ENCODE measurements at places on chromosomes 4 and X. TPM values are rescaled to one million over a fixed set of nuclear protein-coding genes. Genes with fewer than 3 reads are reported as not detected.

- no peak for DNase-seq
These were observed 30.4 kb downstream of the STOX2 start for GRCh38 chr4:183935355-183936005.

- DNase-seq: no peak
These were observed 8.0 kb upstream of the BANK1 start for GRCh38 chr4:101782546-101782945.

The PSAPL1 gene
- polyA plus RNA-seq: 0.04 TPM

The CSAG3 gene
- polyA plus RNA-seq: not detected

The TSPAN7 gene
- 37.0 TPM for polyA plus RNA-seq

- no peak for DNase-seq
These were observed 65.3 kb upstream of the CCSER1 start for GRCh38 chr4:90061881-90062280.

- DNase-seq: no peak
These were observed 112.9 kb downstream of the CEP44 start for GRCh38 chr4:174396599-174397110.

The ZXDA gene
- 5.9 TPM for polyA plus RNA-seq

- no peak for DNase-seq
These were observed 81.5 kb downstream of the COX18 start for GRCh38 chr4:72987741-72988729.

DNA sequence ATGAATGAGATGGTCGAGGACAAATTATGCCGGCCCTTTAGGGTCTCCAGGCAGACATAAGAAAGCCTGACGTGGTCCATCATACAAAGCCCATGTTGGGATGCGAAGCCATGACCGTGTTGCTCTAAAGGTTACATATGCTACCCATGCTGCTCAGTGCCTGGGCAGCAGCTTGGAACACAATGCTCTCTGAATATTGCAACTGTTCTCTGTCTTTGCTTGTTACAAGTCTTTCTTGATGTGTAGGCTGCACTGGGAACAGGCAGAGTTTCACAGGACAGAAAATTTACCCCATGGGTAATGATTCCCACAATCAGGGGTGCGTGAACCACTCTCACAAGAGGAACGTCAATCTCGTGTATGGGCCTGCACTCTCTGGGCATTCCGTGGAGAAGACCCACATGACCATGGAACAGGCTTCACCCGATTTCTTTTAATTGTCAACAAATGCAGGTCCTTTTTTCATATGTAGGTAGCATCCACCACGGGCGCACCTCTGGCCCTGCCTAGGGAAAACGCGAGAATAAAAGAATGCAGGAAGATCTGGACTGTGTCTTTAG is 66.3 kb downstream of the NBDY start:
- no peak for DNase-seq

DNA sequence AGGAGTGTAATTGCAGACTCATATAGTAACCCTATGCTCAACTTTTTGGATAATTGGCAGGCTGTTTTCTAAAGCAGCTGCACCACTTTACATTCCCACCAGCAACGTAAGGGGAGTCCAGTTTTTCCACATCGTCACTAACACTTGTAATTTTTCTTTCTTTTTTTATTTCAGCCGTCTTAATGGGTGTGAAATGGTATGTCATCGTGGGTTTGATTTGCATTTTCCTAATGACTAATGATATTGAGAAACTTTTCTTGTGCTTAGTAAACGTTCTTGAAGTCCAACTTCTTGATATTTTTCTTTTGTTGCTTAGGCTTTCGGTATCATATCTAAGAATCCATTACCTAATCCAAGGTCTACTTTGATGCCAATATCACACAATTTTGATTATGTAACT is 95.3 kb upstream of the IL1RAPL1 start:
- DNase-seq: no peak

- DNase-seq: no peak
These were observed 38.3 kb downstream of the RAP2C start for GRCh38 chrX:132180929-132181328.

GRCh38 chr4:17807446-17807845 is 3.1 kb downstream of the DCAF16 start:
- DNase-seq: no peak

DNA sequence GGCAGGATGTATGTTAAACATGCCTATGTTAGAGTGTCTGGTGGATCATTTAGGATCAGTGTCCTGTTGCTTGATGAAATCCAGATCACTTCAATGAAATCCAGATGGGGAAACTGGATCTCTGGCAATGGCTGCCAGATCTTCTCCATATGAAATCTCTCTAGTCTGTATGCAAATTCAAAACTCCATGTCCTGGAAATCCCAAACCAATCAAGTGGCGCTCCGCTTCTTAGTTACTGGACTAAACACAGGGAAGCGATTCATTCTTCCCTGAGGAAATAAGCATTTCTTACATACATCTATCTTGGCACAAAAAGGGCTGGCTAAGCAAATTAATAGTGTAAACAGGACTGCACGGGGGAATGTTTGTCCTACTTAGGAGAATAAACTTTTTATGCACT is 94.9 kb downstream of the HDAC8 start:
- DNase-seq: no peak

GRCh38 chr4:179843370-179843769 is 2399.8 kb upstream of the TENM3 start:
- DNase-seq: no peak

DNA sequence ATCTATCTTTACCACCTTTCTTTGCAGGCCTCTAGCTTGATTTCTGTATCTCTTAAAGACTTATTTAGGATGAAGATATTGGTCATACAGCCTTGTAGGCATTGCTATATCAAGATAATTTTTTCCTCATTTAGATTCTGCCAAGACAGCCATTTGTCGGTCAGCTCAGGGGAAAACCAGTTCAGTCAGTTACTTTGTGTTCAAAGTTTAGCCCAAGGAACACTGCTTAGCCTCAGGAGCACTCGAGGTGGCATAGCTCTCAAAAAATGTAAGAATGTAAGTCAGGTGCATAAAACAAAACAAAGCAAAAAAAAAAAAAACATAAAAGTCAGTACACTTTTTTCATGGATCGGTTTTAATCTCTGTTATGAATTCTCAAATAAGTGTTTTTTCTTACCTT is 43.4 kb downstream of the NRK start:
- DNase-seq: peak; percentile 8

DNA sequence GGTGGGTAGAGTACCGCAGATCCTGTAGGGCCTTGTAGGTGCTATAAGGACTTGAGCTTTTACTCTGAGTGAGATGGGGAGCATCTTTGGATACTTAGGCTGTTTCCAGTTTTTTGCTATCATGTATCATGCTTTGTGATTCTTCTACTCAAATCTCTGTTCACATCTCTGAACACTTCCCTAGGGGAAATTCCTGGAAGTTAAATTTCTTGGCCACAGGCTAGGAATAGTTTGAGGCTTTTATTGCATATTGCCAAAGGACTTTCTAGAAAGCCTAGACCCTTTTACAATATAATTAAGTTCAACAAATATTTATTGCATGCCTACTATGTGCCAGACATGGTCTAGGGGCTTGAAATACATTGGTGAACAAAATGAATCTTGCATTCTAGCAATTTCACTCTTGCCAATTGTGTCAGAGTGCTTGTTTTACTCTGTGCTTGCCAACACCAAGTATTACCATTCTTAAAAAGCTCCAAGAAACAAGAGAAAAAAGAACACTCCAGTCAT is 4.1 kb upstream of the PGRMC1 start:
- DNase-seq: no peak

DNA sequence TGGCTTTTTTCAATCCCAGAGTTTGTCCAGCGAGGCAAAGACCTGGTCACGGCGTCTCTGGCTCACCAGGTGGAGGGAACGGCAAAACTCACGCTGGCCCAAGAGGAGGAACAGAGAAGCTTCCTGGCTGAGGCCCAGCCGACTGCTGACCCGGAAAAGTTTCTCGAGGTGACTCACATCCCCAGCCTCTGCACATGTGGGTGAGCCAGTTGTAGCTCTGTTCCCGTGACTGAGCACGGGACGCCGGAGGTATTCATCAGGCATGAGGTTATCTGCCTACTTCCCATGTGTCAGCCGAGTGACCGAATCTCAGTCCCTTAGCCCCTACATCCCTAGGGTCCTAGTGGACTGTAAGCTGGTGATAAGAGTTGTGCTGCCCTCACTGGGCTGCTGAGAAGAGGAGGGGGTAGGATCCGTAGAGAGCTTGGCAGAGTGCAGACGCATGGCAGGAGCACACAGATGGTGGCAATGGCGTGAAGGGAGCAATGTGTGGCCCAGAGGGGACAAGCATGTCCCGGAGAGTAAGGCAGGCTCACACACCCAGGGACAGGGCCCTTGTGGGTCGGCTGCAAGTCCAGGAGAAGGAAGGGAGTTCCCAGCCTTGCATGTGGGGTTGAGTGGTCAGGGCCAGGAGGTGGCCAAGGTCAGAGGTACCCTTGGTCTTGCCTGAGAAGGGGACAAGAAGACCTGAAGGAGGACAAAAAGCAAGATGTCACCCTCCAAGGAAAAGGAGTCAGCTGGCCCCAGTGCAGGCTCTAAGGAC is 42.9 kb downstream of the EVC start:
- DNase-seq: no peak

The SLITRK2 gene
- polyA plus RNA-seq: 1.4 TPM

The L1CAM gene
- 71.6 TPM for polyA plus RNA-seq

The KCND1 gene
- 2.9 TPM for polyA plus RNA-seq

- DNase-seq: peak; percentile 88
These were observed 218.9 kb downstream of the OR13H1 start for GRCh38 chrX:131762802-131763234.

The ERCC6L gene
- polyA plus RNA-seq: 4.6 TPM

DNA sequence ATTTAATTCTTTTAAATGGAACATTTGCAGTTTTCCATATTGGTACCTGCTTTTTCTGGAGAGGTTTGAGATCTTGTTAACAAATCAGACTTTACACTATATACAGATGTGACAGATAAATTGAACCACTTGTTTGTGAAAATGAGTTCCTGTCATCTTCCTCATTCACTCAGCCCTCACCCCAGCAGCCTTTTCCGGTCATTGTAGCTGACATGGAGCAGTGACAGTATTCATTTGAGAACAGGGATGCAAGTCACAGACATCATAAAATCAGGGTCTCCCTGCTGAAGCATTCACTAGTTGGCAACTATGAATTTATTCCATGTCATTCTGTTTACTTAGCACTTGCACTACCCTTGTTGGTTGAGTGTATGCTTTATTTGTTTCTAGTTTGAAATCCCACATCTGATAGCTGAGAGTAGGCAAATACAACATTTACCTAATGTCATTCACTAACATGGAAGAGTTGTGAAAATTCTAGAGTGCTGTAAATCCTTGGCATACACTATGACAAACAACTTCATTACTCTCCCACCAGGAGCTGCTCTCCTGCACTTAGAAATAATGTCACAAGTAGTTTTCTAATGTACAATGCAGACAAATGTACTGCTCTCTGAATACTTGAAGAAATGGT is 78.9 kb downstream of the UGT8 start:
- no peak for DNase-seq

The P2RY4 gene
- 0.56 TPM for polyA plus RNA-seq

The TKTL1 gene
- polyA plus RNA-seq: 0.54 TPM

DNA sequence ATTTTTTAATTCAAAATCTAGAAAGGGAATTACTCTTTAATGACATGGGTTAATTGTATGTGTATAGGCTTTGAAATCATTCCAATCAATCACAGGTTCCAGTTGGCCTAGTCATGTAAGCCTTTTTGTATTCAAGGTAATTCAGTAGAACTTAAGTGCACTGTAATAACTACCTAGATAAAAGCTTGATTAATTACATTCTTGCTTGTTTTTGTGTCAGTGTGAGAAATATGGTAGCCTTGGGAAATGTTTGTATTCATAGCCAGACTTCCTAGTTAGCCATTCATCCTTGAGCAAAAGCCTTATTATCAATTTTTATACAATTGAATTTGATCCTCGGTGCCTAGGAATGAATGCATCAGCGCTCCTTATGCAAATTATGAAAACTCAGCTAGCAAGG is 33.5 kb downstream of the TKTL2 start:
- no peak for DNase-seq

DNA sequence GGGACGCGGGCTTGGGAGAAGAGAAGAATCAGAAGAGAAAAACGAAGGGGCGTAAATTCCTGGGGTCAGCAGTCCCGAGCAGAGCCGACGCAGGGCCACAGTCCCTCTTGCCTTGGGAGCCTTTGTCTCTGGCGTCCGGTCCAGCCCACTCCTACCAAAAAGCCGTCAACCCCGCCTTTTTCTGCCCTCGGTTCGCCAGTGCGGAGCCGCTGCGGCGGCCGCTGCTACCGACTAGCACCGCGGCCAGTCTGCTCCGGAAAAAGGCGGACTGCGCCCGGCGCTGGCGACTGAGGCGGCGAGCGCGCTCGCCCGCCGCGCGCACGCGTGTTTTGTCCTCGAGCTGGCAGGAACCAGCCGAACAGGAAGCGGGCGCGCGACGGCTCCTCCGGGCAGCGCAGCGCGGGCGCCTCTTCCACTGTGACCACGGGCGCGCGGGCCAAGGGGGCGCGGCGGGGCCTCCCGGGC is 502 bp downstream of the HNRNPDL start:
- no peak for DNase-seq

DNA sequence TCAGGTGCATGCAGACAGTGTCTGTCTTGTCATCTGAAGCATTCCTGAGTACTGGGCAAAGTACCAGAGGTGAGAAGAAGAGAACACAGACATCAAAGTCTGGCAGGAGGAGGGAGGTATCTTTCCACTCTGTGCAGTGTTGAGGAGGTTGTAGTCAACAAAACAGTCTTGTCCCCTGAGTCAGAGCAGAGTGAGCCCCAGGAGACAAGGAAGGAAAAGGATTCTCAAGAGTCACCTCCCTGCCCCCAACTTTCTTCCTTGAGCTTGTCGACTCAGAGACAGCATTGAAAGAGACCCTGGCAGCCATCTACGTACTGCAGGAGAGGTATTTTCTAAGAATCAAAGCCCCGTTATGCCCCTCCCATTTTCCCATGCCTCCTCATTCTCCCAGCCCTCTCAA is 4.4 kb upstream of the SRPX start:
- no peak for DNase-seq

DNA sequence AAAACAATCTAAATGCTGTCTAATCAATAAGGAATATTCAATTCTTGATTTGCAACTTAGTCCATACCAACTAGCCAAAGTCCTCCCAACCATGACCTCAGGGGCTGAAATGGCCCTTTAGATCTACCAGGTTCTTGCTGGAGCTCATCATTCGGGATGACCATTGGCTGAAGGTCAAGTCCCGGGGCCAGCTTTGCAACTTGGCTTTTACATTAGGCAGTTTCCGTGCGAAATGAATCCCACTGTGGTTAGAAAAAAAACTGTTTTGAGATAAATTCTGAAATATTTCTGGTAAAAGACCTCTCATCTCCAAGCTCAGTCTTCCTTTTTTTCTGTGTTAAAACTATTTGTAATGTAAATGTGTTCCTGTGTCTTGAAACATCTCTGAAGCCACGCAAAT is 178.6 kb downstream of the TENM3 start:
- no peak for DNase-seq

The AFF2 gene
- 4.2 TPM for polyA plus RNA-seq

- DNase-seq: no peak
These were observed 27.1 kb upstream of the IL15 start for GRCh38 chr4:141609243-141609642.

The NHSL2 gene
- 10.1 TPM for polyA plus RNA-seq
